PC-9 (cell line): ENCODE measurements at places on chromosomes 2 and 18. TPM values are rescaled to one million over a fixed set of nuclear protein-coding genes. Genes with fewer than 3 reads are reported as not detected.

DNA sequence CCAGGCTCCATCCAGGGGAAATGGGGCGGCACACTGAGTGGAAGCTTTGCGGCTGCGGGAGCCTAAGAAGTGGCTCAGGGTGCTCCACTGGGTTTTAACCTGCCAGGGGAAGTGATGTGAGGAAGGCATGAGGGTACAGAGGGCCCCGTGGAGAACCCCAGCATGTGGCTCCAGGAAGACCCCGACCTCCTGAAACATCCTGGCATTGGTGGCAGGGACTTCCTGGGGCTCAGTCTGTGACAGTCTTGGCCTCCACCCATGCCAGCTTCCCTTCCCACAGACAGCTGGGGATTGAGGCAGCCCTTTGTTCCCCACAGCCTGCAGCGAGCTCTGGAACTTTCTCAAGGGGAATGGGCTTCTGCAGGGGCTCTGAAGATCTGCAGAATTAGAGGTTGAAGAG, 146.6 kb downstream of the TNS1 start:
- DNase-seq: no peak

DNA sequence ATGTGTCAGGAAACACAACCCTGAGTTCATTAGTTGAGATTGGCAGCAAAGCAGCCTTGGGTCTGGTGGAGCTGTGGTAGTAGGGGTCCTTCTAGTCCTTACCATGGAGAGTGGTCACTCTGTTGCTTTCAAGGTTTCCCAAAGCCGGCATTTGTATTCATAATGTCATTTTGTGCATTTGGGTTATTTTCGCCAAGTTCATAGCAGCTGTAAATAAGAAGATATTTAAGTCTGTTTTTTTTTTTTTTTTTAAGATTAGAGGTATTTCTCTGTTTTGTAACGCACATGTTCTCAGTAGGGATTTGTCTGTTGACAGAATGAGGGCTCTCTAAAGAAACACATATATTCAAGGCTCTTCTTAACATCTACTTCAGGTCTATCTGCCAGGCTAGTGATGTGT, 114.1 kb downstream of the PRPF40A start:
- DNase-seq: no peak

DNA sequence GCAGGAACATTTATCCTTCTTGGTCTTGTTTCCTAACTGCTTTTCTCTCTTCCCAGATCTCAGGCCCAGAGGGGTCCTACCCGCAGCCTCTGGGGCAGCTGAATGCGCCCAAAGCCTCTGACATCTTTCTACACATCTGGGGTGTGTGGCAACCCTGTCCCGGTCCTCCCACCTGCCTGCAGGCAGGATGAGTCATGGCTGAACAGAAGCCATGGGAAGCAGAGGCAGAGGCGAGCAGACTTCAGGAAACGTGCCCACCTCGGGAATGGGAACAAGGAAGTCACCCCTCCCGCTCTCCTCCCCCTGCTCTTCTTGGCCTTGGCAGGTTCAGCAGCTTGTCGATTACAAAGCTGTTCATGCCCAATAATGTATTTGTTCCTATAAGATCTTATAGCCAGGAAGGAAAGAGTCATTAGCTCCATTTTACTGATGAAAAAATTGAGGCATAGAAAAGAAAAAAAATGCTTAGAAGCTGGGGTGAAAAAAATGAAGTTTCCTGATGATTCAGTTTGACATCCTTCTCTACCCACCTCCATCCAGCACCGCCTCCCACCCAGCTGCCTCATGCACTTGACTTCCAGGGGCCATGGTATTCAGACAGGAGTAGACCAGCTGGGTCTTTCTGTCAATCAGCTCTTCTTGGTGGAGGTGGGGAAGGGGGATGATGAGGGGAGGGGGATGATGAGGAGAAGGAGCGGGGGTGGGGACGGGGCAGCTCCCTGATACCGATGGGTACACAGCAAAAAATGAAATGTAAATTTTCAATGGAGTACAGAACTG, 10.4 kb upstream of the KCNF1 start:
- DNase-seq: peak; percentile 90

DNA sequence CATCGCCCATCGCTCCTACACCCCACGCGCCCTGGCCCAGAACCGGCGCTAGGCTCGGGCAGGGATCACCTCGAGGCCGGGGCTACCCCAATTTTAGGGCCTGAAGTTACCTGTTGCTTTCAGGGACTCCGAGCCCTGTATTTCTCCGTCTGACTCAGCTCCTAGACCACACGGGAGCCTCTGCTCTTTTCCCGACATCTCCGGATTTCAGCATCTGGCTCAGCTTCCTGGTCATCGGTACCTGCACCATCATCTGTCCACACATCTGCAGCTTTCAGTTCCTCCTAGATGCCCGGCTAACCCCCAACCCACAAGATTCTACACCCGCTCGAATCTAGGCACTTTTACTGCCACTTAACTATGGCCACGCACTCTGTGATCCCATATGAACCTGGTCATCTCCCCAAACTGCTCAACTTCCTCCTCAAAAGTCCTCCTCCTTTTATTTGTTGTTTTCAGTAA, 12.1 kb upstream of the HMSD start:
- no peak for DNase-seq

DNA sequence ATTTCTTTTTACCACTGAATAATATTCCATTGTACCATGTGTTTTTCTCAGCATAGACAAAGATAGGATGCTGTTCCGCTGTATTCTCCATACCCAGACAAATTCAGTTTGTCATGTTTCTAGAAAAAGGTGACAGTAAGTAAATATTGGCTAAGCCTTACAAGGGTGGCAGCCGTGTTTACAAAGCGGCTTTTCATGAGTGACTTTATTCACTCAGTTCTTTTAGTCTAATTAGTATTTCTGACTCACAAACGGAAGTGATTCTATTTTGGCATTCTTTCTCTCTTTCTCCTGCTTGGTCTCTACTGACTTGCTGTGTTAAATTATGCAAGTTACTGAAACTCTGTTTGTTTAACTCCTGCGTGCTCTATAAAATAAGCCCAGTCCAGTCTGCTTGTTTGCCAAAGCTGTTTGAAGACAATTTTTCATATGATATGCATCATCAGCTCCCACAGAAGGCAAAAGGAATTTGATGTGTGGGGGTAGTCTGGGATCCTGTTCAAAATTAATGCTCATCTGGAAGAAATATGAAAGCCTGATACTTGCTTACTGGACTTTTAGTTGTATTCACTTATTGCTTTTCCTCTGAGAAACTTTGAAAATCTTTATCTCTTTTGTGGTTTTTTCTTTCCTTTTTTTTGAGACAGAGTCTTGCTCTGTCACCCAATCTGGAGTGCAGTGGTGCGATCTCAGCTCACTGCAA, 2.3 kb upstream of the PLEKHH2 start:
- DNase-seq: peak; percentile 99

DNA sequence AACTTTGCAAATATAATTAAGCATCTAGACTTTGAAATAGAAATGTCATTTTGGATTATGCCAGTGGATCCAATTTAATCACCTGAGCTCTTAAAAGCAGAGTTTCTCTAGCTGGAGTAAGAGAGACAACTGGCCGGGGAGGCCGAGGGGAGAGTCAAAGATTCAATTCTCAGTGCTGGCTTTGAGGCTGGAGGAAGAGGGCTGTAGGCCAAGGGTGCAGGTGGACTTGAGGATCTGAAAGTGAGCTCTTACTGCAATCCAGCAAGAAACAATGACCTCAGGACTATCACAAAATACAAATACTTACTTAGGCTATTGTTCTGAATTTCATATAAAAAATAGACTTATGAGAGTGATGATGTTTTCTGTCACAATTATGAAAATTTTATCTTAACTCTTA, 814.5 kb downstream of the CBLN2 start:
- no peak for DNase-seq

- DNase-seq: no peak
Observed at GRCh38 chr18:2532797-2533196, 38.5 kb downstream of the METTL4 start.

DNA sequence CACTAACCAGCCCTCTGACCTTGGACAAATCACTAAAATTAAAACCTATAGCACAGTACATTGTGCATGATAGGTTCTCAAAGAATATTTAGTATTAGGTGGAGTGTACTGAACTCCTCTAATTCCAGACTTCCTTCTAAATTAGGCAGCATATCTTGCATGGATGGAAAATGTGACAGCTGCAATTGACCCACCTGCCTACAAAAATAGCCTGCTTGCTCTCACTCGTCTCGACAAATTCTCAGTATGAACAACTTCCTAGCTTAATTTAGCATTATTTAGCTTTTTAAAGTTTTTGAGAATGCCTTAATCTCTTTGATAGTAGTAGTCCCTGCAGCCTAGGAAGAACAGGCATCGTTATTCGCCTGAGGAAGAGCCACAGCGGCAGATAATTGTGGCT, 482.0 kb downstream of the PIK3C3 start:
- no peak for DNase-seq

DNA sequence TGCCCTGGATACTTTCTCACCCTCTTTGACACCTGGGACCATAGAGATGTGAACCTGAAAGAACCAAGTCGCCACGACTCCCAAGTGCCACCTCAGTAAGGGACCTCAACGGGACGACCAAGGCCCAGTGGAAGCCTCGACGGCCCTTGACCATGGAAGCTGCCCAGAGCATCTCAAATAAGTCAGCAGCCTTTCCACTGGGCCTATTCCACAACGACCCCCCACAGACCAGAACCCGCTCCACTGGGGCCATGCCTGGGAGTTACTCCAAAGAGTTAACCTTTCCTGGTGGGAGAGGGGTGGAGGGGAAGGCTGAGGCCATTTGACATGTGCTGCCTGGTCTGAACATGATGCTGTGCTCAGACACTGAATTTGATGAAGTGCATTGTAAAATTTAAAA, 146.9 kb downstream of the KLHL29 start:
- DNase-seq: no peak

DNA sequence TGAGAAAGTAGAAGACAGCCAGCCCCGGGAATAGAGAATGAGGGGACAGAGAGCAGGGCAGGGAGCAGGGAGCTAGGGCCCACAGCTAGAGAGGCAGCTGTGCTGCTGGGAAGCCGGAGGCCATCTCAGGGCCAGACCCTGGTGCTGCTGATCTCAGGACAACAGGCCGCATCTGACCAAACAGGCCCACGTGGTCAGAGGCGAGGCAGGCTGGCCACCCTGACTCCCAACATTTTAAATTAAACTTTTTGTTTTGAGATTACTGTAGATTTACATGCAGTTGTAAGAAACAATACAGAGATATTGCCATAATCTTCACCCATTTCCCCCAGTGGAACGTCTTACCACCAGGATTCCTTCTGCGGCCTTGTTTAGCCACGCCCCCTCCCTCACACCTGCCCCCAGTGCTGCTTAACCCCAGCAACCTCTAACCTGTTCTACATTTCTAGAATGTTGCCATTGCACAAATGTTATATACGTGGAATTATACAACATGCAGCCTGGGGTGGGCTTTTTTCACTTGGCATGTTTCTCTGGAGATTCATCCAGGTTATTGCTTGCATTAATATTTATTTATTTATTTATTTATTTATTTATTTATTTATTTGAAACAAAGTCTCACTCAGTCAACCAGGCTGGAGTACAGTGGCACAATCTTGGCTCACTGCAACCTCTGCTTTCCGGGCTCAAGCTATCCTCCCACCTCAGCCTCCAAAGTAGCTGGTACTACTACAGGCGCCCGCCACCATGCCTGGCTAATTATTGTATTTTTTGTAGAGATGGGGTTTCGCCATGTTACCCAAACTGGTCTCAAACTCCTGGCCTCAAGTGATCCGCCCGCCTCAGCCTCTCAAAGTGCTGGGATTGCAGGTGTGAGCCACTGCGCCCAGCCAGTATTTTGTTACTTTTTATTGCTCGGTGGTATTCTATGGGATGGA, 48.6 kb upstream of the GPR17 start:
- DNase-seq: no peak

DNA sequence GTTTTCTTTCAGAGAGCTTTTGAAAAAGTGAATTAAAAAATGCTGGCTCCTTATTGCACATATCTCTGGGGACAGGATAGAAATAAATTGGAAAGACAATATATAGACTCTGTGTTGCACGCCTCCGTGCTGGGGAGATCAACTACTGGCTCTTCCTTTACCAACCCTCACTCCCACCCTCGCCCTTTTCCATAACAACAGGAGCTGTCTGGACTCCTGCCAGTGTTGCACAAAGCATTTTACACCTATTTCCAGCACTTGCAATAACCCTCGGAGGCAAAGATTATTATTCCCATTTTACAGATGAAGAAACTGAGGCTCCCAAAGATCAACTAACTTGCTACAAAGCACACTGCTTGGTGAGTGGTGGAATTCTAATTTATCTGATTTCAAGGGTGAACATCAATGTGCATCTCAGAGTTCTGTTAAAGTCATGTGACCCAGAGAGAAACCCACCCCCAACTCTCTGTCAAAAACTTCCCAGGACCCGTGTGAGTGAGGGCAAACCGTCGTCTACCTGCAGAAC, 4.2 kb downstream of the CREG2 start:
- DNase-seq: no peak

DNA sequence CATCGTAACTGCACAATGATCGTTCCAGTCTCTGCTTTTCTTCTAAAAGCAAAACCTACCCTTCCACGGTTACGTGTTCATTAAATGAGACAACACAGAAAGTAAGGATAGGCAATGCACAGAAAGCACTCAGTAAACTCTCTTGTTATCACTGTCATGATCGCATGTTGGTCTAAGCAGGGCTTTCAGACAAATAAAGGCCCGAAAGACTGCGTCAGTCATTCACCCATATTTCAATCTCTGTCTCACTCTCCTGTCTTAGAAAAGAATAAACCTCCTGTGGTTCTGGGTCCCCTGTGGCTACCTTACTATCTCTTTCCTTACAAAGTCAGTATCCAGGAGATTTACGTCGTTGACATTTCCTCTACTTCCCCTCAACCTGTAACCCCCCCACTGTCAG, 160.9 kb downstream of the VAPA start:
- no peak for DNase-seq

GRCh38 chr2:123566291-123566946, 458.7 kb upstream of the CNTNAP5 start:
- DNase-seq: no peak

DNA sequence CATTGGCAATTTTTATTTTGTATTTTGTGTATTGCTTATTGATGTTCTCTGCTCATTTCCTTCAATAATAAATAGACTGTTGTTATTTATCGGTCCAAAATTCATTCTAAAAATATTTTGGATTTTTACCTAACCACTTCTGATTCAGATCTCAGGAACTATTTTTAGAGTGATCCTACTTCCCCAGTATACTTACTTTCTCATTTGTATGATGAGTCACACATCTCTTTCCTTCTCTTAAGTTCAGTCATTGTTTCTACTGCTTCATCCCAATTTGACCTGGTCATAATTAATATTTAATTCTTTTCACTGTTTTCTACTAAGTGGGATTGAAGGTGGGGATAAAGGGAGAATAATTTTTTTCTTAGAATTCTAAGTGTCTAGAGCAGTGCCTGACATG, 75.1 kb downstream of the AGPS start:
- DNase-seq: no peak

DNA sequence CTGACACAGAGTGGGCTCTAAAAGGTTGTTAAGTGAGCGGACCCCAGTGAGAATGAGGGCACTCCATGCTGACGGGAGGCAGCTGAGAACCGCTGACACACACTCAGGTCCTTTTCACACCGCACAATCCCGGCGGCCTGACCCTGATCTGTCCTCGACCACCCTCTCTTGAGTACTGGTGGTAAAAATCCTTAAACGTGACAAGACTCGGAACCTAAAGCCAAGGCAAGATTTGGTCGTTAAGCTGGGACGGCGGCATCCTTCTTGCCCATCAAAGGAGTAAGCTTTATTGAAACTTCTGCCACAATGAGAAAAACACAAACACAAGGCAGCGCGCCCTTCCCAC, 569 bp downstream of the TMX3 start:
- DNase-seq: peak; percentile 38

- DNase-seq: no peak
Observed at GRCh38 chr2:237427769-237428506, 14.0 kb upstream of the COL6A3 start.

- DNase-seq: no peak
Observed at GRCh38 chr18:62398291-62398690, 73.2 kb downstream of the TNFRSF11A start.

The CTDP1 gene
- 16.0 and 18.6 TPM in 2 replicates for total RNA-seq

The LRATD1 gene
- 3.8 TPM in 2 replicates for total RNA-seq

The CNTNAP5 gene
- total RNA-seq: not detected in 2 replicates

The SLC35F6 gene
- total RNA-seq: 28.0 and 39.1 TPM in 2 replicates
